GM23248 (cell line): ENCODE measurements at places on chromosomes 1 and 21.
A peak's percentile ranks its signal among the peaks of the same experiment; 100 is the strongest.

DNA sequence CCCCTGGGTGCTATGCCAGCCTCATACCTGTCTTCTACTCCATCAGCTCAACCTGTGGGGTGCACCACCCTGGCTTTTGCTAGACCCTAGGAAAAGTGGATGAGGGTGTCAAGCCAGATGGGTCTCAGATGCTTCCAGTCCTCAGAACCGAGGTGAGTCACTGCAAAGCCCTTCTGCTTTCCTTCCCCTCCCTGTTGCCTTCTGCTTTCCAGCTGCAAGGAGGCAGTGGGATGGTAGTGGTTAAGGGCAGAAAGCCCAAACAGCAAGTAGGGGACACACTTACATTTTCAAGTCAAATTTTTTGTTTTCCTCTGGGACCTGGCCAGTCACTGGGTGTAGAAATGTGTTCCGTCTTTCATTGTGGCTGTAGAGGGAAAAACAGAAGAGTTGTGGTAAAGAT, 60.7 kb upstream of the GOLT1A start:
- H3K36me3 ChIP-seq, result 0 out of 2 replicates have a peak, but pooled peaks cover 5% of the 10 kb centered on the region
- no peak overlapping the region for H3K27ac ChIP-seq
- H3K4me3 ChIP-seq, result no peak overlapping the region

- no peak overlapping the region for H3K4me3 ChIP-seq
- H3K27ac ChIP-seq, result peak overlapping the region; percentile 77
- H3K36me3 ChIP-seq, result no peaks in the 10 kb centered on the region
- H3K4me1 ChIP-seq, result peaks cover 15% of the 10 kb centered on the region
Observed at GRCh38 chr1:12153181-12153785, 13.5 kb upstream of the TNFRSF1B start.

DNA sequence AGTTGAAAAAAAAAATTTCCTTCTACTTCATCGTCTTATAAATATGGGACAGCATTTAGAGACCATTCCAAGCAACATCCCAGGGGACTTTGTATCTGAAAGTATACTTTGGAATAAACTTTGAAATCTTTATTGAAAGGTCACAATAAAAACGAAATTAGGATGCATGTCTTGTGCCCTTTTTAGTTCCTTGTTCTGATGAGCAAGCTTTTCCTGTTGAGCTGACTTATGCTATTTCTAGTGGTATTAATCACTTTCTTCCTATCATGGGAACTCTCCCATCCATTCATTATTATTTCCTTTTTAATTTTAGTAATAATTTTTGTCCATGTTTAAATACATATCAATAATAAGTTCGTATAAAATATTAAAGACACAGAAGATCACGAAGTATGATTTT, 4.0 kb upstream of the GBP2 start:
- no peak overlapping the region for H3K27ac ChIP-seq
- no peaks in the 10 kb centered on the region for H3K36me3 ChIP-seq
- no peaks in the 10 kb centered on the region for H3K27me3 ChIP-seq
- no peak overlapping the region for H3K4me3 ChIP-seq
- DNase-seq, result peak; percentile 30

- H3K27ac ChIP-seq, result peak overlapping the region; percentile 75
- DNase-seq, result peak; percentile 94
- no peaks in the 10 kb centered on the region for H3K36me3 ChIP-seq
- peaks cover 28% of the 10 kb centered on the region for H3K4me1 ChIP-seq
Observed at GRCh38 chr1:205950826-205951549, 7.7 kb upstream of the SLC26A9 start.

DNA sequence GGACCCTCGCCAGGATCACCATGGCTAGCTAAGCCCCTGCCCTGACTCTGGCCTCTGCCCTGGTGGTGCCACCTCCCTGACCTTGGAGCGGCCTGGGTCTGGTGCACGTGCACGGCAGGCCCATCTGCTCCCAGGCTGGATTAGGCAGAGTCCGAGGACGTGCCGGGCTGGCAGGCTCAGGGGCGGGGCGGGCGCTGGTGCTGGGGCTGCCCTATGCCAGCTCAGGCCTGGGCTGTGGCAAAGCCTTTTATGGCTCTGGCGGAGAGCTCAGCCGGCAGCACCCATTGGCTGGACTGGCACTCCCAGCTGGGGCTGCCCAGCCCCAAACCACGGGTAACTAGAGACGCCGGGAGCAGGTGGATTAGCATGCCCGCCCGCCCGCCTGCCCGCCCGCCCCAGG, 17.1 kb upstream of the EDN2 start:
- no peak overlapping the region for H3K27ac ChIP-seq
- no peaks in the 10 kb centered on the region for H3K36me3 ChIP-seq
- H3K4me3 ChIP-seq, result no peak overlapping the region
- H3K27me3 ChIP-seq, result no peaks in the 10 kb centered on the region
- peaks cover 12% of the 10 kb centered on the region; the same call in 1 of the 2 replicates for H3K4me1 ChIP-seq

GRCh38 chr1:28229996-28230395, 2.8 kb downstream of the DNAJC8 start:
- no peak overlapping the region for H3K4me3 ChIP-seq
- no peaks in the 10 kb centered on the region for H3K27me3 ChIP-seq
- H3K4me1 ChIP-seq, result peaks cover 25% of the 10 kb centered on the region; the same call in 1 of the 2 replicates
- DNase-seq, result no peak
- H3K27ac ChIP-seq, result no peak overlapping the region

GRCh38 chr1:198047913-198048312, 108.9 kb upstream of the NEK7 start:
- no peaks in the 10 kb centered on the region for H3K27me3 ChIP-seq
- DNase-seq, result no peak
- no peaks in the 10 kb centered on the region for H3K4me1 ChIP-seq
- no peaks in the 10 kb centered on the region for H3K36me3 ChIP-seq
- no peak overlapping the region for H3K27ac ChIP-seq

GRCh38 chr1:1194723-1195122, 11.7 kb downstream of the TNFRSF18 start:
- no peak for DNase-seq
- H3K4me1 ChIP-seq, result no peaks in the 10 kb centered on the region
- H3K27me3 ChIP-seq, result peaks cover 11% of the 10 kb centered on the region

DNA sequence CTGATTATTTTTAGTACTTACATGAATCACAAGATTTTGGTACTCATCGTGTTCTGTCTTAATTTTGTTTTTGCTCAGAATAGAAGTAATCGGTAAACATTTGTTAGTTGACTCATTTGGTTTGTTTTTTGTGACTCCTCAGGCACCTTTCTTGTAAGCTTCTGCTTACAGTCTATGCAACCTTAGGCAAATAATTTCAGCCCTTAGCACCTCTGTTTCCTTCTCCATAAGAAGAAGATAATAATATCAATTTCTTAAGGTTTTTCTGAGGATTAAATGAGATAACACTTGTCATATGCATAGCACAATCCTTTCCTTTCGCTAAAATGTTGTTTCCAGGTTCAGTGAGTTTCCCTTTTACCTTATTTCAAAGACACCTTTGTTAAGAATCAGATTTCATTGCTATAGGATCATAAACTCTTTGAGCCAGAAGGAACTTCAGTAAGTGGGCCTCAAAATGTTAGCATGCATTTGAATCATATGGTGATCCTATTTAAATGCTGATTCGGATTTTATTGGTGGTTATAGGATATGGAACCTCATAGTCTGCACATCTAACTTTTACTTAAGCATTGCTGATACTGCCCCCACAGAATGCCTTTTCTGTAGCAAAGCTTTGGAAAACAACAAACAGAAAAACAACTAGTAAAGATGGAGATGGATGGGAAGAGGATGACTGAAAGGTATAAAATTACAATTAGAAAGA, 272.7 kb upstream of the CACYBP start:
- H3K27me3 ChIP-seq, result no peaks in the 10 kb centered on the region
- DNase-seq, result no peak
- no peaks in the 10 kb centered on the region for H3K36me3 ChIP-seq
- peaks cover 9% of the 10 kb centered on the region; the same call in 1 of the 2 replicates for H3K4me1 ChIP-seq
- no peak overlapping the region for H3K4me3 ChIP-seq
- no peak overlapping the region for H3K27ac ChIP-seq

DNA sequence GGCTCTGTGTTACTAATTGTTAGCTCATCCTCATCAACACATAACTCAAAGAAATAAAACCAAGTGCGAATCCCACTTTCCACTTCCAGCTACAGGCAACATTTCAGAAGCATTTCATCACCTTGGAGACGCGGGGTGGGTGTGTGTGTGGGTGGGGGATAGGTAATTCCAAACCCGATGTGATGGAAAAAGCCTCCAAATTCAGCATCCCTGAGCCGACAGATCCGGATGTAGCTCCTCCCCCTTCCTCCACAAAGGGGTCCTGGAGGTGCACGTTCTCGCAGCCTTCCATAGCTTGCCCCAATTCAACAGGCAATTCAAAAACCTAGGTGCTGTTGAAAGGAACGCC, 486 bp downstream of the HSPA13 start:
- DNase-seq, result peak; percentile 55
- H3K4me1 ChIP-seq, result peaks cover 32% of the 10 kb centered on the region
- peak overlapping the region; percentile 58 for H3K27ac ChIP-seq
- H3K36me3 ChIP-seq, result peaks cover 16% of the 10 kb centered on the region
- peak overlapping the region; percentile 90 for H3K4me3 ChIP-seq

- H3K4me1 ChIP-seq, result peaks cover 8% of the 10 kb centered on the region; the same call in 1 of the 2 replicates
- no peaks in the 10 kb centered on the region for H3K27me3 ChIP-seq
- no peak for DNase-seq
- H3K36me3 ChIP-seq, result no peaks in the 10 kb centered on the region
- no peak overlapping the region for H3K27ac ChIP-seq
Observed at GRCh38 chr1:156808186-156809030, 8.2 kb downstream of the SH2D2A start.

- H3K27me3 ChIP-seq, result no peaks in the 10 kb centered on the region
- no peaks in the 10 kb centered on the region for H3K36me3 ChIP-seq
- no peak overlapping the region for H3K4me3 ChIP-seq
- no peaks in the 10 kb centered on the region for H3K4me1 ChIP-seq
Observed at GRCh38 chr1:191865479-191865878, 292.8 kb upstream of the RGS18 start.

- peaks cover 53% of the 10 kb centered on the region for H3K36me3 ChIP-seq
- peaks cover 18% of the 10 kb centered on the region for H3K4me1 ChIP-seq
- no peaks in the 10 kb centered on the region for H3K27me3 ChIP-seq
- no peak overlapping the region for H3K4me3 ChIP-seq
- peak; percentile 38 for DNase-seq
- no peak overlapping the region for H3K27ac ChIP-seq
Observed at GRCh38 chr21:37145635-37146111, 72.6 kb downstream of the TTC3 start.

GRCh38 chr1:11918799-11919519, 7.3 kb downstream of the KIAA2013 start:
- no peaks in the 10 kb centered on the region; the same call in 1 of the 2 replicates for H3K36me3 ChIP-seq
- peaks cover 15% of the 10 kb centered on the region for H3K4me1 ChIP-seq
- H3K27ac ChIP-seq, result peak overlapping the region; percentile 18; the same call in 1 of the 2 replicates
- H3K27me3 ChIP-seq, result no peaks in the 10 kb centered on the region
- no peak overlapping the region for H3K4me3 ChIP-seq
- peak; percentile 96 for DNase-seq

- no peak overlapping the region for H3K27ac ChIP-seq
- H3K36me3 ChIP-seq, result no peaks in the 10 kb centered on the region
- DNase-seq, result no peak
- no peaks in the 10 kb centered on the region for H3K4me1 ChIP-seq
- no peak overlapping the region for H3K4me3 ChIP-seq
- H3K27me3 ChIP-seq, result no peaks in the 10 kb centered on the region
Observed at GRCh38 chr21:27447843-27448242, 481.0 kb upstream of the ADAMTS5 start.

DNA sequence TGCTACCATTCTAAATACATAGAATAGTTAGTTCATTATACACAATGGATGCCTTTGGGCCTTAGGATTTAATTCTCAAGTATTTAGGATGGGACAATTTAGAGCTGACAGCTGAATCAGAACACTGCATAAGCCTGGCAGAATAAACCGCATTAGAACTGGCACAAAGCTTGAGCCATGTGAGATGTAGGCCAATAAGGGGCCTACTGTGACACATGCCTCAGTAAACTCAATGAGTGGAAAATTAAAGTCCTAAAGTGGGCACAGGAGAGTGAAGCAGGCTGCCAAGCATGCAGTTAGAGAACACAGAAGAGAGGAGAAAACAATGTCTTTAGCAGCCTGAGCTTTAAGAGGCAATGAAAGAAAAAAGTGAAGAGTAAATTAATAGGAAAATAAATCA, 24.3 kb downstream of the SCYL3 start:
- H3K36me3 ChIP-seq, result peaks cover 60% of the 10 kb centered on the region
- no peak overlapping the region for H3K27ac ChIP-seq
- no peaks in the 10 kb centered on the region for H3K27me3 ChIP-seq
- no peak for DNase-seq

DNA sequence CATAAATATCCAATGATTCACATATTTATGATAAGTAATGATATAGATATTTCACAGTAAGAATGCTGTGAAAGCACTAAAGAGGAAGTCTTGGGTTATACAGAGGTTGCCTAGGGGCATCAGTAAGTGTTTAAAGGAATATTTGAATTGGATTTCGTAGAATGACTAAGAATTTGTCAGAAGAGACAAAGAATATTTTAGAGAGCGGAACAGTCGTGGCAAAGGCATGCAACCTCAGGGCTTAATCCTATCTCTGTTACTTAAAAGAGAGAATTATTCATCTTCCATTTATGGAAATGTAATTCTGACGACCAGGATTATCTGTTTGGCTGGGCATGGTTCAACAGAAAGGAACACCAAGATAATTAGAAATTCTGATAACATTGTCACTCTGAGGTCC, 171.9 kb upstream of the NR5A2 start:
- H3K4me3 ChIP-seq, result no peak overlapping the region
- no peaks in the 10 kb centered on the region for H3K36me3 ChIP-seq
- DNase-seq, result peak; percentile 89
- H3K27ac ChIP-seq, result peak overlapping the region; percentile 67
- H3K27me3 ChIP-seq, result no peaks in the 10 kb centered on the region

DNA sequence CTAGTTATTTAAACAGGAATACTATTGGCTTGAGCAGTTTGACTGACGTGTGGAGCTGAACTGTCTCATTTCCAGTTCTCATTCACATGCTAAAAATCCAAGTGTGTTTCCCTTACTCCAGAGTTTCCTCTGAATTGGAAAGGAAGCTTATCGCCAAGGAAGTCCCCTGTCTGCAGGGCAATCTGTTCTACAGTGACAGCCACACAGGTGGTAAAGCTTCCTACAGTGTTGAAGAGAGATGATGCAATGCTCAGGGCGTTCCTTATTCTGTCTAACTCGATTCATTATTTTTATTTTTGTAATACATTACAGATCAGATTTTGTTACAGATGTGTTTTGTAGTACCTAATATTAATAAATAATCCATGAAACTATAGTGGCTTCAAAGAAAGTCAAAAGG, 41.3 kb downstream of the ADAMTS5 start:
- 0 out of 2 replicates have a peak, but pooled peaks cover 4% of the 10 kb centered on the region for H3K4me1 ChIP-seq
- DNase-seq, result no peak
- H3K27me3 ChIP-seq, result no peaks in the 10 kb centered on the region
- peaks cover 26% of the 10 kb centered on the region for H3K36me3 ChIP-seq

DNA sequence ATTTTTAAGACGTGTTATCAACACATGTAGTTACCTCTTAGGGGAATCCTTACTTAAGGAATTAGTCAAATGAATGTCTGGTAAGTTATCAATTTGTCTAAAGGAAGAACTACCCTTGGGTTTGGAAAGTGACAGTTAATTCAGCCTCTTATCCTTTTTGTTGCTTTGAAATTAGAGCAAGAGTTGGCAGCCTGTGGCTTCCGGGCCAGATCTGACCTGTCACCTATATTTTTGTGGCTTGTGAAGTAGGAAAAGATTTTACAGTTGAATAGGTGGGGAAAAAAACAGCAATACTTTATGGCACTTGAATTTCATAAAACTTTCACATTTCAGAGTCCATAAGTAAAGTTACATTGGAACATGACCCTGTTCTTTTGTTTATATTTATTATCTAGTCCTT, 5.5 kb downstream of the MRPS6 start:
- no peak overlapping the region for H3K4me3 ChIP-seq
- no peaks in the 10 kb centered on the region for H3K27me3 ChIP-seq
- DNase-seq, result no peak
- H3K27ac ChIP-seq, result no peak overlapping the region
- H3K4me1 ChIP-seq, result peaks cover 36% of the 10 kb centered on the region

GRCh38 chr1:110083061-110083865, 12.8 kb upstream of the ALX3 start:
- peak overlapping the region; percentile 68 for H3K4me3 ChIP-seq
- DNase-seq, result peak; percentile 31
- no peak overlapping the region for H3K27ac ChIP-seq
- no peaks in the 10 kb centered on the region for H3K4me1 ChIP-seq
- no peaks in the 10 kb centered on the region for H3K36me3 ChIP-seq
- peaks cover 49% of the 10 kb centered on the region for H3K27me3 ChIP-seq
